ENCODE measurements at places on chromosomes 1 and 21. TPM values are rescaled to one million over a fixed set of nuclear protein-coding genes. Genes with fewer than 3 reads are reported as not detected.
A peak's percentile ranks its signal among the peaks of the same experiment; 100 is the strongest.

The OR2T33 gene
- not detected for total RNA-seq

- DNase-seq: no peak
These were observed 365.8 kb upstream of the C1orf174 start for GRCh38 chr1:4265836-4266235.

DNA sequence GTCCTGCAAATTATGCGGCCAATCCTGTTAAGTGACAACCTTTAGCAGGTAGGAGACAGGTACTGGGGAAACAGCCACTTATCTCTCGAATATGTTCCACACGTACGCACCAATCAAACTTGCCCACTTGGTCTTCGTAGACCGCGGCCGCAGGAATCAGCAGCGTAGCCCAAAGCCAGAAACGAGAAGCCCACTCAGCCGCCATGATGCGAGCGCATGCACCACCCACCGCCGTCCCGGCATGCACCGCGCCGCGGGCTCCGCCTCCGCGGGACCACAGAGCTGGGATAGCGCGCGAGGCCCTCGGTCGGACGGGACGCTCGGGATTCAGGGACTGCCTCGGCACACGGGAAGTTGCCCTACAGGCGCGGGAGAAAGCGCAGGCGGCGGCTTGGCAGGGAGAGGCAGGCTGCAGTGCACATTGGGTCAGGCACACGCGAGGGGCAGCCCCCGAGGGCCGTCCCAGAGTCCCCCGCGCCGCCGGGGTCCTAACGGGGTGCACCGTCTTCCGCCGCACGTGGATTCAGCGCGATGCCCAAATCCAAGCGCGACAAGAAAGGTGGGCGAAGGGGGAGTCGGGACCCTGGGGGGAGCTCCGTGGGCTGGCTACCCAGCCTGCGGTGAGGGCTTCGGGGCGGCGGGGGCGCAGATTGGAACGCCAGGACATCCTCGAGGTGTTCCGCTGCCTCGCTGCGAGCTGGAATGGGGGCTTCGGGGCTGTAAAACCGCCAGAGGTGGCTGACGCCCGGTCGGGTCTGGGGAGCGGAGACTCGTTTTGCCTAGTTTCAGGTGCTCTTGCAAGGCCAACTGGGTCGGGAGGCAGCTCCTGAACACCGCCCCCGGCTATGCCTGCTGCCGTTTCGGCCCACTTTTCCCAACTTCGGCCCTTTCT, at the start of the genes EMC1 and MRTO4:
Gene EMC1, minus strand, starts transcription at position 220 of the 892 bp plus-strand sequence. Its CDS starts 15 bp downstream, at position 205.
Gene MRTO4, plus strand, starts transcription at position 501 of the 892 bp plus-strand sequence. Its CDS starts 31 bp downstream, at position 532.
- DNase-seq: peak; percentile 92

- no peak for DNase-seq
These were observed 1.8 kb upstream of the CAP1 start for GRCh38 chr1:40038697-40039096.

The C1orf185 gene
- total RNA-seq: not detected

DNA sequence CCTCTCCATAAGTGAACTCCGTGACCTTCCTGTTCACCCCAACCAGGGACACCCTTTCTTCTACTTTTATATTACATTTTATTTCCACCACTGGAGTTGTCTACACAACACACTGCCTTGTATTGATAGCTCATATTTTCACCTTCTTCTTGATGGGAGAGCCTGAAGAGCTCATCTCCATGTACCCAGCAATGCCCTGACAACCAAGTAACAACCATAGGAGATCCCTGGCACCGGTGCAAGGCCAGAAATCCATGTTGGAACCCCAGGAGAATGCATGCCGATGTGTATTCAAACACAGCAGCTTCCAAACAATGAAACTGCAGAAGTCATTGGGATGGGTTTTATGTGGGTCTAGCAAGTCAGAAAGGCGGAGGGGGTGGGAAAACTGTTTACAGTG, 15.5 kb downstream of the TENT5C start:
- DNase-seq: no peak

- no peak for DNase-seq
These were observed 24.7 kb upstream of the ATP5PO start for GRCh38 chr21:33940164-33940880.

- no peak for DNase-seq
These were observed 8.6 kb downstream of the NIPAL3 start for GRCh38 chr1:24424207-24424606.

The CLK2 gene
- total RNA-seq: 18.5 TPM

DNA sequence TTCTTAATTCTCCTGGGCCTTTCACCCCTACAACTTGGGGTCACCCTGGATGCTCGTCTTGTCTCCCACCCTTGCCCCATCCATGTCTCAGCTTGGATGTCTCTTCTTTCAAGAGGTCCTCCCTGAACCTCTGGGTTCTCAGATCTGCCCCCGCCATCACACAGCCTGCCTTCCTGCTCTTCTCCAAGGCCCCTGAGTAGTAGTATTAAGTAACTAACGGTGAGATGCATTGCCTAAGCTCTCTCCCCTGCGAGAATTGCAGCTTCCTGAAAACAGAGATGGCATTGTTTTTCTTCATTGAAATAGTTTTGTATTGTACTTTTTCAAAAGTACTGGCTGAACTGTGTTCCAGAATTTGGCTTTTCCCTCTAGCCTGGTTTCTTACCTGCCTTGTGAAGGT, 16.0 kb downstream of the MIIP start:
- DNase-seq: no peak

The CRYAA gene
- total RNA-seq: not detected

The DNAJC6 gene
- 2.0 TPM for total RNA-seq

- DNase-seq: peak; percentile 92
These were observed 80.6 kb upstream of the SLFNL1 start for GRCh38 chr1:41101950-41102607.

The RHD gene
- total RNA-seq: not detected

GRCh38 chr1:205210756-205211168, 740 bp downstream of the DSTYK start:
- no peak for DNase-seq

- DNase-seq: no peak
These were observed 139.3 kb downstream of the NFIA start for GRCh38 chr1:61221642-61222041.

The CDKN2C gene
- 15.1 TPM for total RNA-seq

GRCh38 chr1:13764588-13765332, 64.8 kb downstream of the PRDM2 start:
- DNase-seq: no peak

GRCh38 chr1:59926381-59927123, at the start of gene CYP2J2:
CYP2J2 (minus strand) TSS chr1:59926773; CDS start chr1:59926746, 27 bp downstream.
- peak; percentile 77 for DNase-seq

- no peak for DNase-seq
These were observed 24.4 kb upstream of the DEPDC1 start for GRCh38 chr1:68521286-68521685.

GRCh38 chr1:206456577-206457370, 13.5 kb upstream of the IKBKE start:
- DNase-seq: no peak

GRCh38 chr1:177591155-177591554, 378.7 kb downstream of the SEC16B start:
- DNase-seq: no peak

DNA sequence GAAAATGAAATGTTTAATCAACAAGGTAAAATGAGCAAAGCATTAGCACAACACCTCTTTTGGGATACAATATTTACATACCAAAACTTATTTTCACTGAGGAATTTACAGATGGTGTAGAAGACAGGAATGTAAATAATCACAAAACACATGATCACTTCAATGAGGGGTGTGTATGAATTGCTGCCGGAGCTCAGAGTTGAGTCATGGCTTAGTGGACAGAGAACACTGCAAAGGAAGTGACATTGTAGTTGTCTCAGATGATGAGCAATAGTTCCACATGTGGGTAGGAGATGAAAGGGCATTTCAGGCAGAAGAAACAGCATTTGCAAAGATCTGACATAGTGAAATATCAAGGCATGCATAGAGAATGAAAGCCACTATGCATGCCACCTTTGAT, 5.6 kb upstream of the KPRP start:
- DNase-seq: no peak
